Activated CD4-positive, alpha-beta T cell treated with anti-CD3 and anti-CD28 coated beads, Interleukin-2, amount 50 U/mL, for 48 hours (primary cell): ENCODE measurements at places on chromosomes 3 and 15.
A peak's percentile ranks its signal among the peaks of the same experiment; 100 is the strongest.

GRCh38 chr3:164732166-164732565 lies 346.1 kb downstream of the SI start:
- no peak for DNase-seq

GRCh38 chr3:109772520-109772919 lies 435.2 kb upstream of the DPPA4 start:
- DNase-seq = no peak

GRCh38 chr3:12695112-12695511 lies 31.2 kb upstream of the RAF1 start:
- DNase-seq = no peak

DNA sequence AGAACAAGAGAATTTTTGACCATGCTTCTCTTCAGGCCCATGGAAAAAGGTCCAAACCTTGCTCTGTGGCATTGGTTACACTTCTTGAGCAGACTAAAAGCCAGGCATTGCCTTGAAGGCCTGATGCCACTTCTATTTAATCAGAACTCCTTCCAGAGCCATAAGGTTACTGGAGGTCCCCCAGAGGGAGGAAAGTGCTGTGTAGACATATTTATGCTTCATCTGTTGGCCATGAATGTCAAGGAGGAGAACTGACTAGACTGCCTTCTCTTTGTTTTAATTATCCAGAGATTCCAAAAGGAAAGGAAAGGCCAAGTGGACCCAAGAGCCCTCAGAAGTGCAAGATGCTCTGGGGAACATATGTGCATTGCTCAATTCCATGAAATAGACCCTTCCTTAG lies 292.6 kb upstream of the NR2E3 start:
- DNase-seq = no peak

DNA sequence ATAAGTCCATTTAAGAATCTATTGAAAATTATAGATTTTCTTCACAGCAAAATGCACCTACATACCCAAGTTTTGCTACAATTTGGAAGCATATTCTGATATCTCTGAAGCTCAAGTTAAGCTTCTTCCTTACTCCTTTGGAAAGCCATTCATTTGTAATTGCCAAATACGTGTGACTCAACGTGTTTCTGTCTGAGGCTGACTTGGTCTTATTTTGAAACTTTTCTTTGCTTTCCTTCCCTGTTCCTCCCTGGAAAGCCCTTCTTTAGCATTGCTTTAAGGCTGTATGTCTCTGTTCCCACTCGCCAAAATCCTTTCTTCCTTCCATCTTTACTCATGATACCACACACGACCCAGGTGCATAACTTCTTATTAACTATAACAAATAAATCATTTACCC lies 232.0 kb downstream of the ZBBX start:
- no peak for DNase-seq

- peak; percentile 51 for DNase-seq
Measured at GRCh38 chr3:155744626-155745324, at the start of gene PLCH1. PLCH1 (minus strand) TSS chr3:155745071; CDS start chr3:155704224, 40,847 bp downstream.

GRCh38 chr3:10432931-10433330 lies 72.5 kb downstream of the ATP2B2 start:
- no peak for DNase-seq

- no peak for DNase-seq
Measured at GRCh38 chr3:153103406-153103945, 58.5 kb upstream of the RAP2B start.

GRCh38 chr3:188439080-188439479 lies 285.1 kb downstream of the LPP start:
- DNase-seq = no peak

DNA sequence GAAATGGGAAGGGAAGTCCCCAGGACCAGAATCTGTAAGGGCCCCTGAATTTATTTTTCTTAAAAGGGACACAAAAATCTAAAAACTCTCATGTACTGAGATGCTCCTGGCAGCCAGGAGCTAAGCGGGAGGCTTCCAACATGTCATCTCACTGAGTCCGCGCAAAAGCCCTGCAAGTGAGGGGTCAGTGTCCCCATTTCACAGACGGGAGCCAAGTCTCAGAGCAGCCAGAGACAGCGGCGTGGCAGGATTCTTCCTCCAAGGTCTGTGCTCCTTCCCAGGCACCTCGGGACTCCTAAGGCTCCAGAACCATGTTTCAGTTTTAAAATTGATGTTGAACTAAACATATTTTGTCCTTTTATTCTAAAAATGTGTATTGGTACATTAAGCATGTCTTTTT lies 114.8 kb downstream of the ADCY5 start:
- no peak for DNase-seq

- DNase-seq = no peak
Measured at GRCh38 chr15:66933932-66934867, 131.2 kb upstream of the SMAD3 start.

- no peak for DNase-seq
Measured at GRCh38 chr3:54967731-54968161, 39.9 kb upstream of the LRTM1 start.

DNA sequence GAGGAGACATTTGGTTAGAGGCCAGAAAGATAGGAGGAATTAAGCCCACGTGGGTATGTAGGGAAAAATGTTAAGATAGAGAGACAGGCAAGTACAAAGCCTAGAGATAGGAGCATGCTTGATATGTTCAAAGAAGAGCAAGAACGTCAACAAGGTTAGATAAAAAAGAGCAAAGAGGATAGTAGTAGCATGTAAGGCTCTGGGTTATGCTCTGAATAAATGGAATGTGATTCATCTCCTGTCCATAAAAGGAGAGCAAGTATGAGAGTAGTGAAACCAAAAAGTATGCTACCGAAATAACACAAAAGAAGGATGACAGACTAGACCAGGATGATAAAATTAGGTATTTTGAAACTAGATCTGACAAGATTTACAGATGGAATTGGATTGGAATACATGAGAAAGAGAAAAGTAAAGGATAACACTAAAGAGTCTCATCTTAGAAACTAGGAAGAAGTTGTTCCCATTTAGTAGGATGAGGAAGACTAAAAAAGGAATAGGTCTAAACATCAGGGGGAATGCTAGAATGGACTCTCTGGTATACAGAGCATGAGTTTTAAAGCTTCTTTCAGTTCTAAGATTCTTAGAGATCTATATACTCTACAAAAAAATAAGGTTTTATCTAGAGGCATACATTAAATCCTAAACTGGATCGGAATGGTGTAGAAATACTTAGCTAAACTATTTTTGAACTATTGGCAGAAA lies 59.1 kb downstream of the TRPM7 start:
- DNase-seq = no peak

DNA sequence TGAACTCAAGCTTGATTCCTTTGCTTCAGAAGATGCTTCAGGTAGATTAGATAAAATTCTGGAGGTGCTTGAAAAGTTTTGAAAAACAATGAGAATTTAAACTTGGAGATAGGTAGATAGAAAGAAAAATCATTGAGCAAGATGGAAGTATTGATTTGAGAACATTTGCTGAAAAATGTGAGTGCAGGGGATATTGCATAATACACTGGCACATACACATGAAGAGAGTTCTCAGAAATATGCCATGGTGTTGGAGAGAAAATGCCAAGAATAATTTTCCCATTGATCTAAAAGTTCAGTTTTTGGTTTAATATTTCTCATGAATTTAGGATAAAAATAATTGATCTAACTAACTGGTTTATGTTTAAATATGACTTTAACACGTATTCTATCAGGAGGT lies 107.2 kb upstream of the GBE1 start:
- no peak for DNase-seq

DNA sequence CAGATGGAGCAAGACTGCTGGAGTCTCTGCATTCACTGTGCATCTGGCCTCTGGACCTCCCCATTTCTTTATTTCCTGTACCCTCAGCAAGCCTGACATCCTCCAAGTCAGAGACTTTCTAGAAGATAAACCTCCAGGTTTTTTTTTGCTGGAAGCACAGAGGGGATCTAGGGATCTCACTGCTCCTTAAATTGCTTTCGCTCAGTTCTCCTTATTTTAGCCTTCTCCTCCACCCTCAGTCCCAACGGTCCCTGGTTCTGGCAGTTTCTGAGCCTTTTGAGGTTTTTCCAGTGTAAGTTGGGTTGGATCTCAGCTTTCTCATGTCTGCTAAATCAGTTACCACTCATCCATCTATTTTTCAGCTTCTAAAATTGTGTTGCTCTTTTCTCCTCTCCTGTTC lies 22.7 kb upstream of the CHD2 start:
- no peak for DNase-seq

GRCh38 chr3:33372218-33373081 lies 67.8 kb downstream of the UBP1 start:
- peak; percentile 54 for DNase-seq

DNA sequence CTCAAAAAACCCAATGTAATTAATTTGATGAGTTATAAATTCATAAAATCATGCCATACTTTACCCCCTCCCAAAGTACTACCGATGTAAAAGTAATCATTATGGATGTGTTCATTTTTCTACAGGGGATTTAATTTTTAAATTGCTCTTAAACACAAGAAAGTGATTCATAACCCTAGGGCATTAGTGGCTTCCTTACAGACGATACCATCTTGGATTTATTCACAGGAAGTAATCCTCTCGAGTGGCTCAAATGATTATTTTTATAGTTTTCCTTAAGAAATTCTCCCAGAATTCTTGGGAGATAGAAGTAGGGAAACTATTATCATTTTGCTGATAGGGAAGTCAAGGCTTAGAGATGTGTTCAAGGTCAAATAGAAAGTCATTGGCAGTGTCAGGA lies 80.9 kb downstream of the PEX5L start:
- DNase-seq = no peak

DNA sequence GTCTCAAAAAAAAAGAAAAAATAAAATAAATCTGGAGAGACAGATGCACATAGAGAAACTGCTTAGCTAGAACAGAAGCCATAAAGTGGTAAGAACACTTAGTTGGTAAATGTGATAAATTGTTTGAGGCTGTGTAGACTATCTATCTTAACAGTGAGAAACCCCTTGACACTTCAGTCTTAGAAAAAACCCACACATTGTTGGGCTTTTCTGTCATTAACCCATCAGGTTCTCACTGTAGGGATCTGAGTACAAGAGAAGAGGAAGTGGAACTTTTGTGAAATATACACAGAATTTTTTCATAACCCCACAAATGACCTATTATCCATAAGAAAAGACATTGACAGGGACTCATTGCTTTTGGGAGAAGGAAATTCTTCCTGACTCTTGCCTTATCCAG lies 24.4 kb downstream of the TP63 start:
- no peak for DNase-seq

DNA sequence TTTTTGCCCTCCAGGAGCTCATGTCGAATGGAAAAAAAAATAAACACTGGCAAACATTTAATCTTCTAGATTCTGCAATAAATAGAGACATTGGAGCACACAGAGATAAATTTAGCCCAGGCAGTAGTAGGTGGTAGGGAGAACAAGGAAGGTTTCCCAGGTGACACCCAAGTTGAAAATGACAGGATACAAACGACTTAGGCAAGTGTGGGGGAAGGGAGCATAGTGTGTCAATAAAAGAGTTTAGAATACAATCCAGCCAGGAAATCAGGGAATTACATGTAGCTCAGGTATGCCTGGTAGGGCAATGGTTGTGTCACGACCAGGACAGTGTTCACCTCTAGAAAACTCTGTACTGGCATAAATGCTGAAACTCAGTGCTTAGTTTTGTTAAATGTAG lies 364.6 kb upstream of the AGTR1 start:
- no peak for DNase-seq

- no peak for DNase-seq
Measured at GRCh38 chr15:31590609-31591008, 264.0 kb downstream of the KLF13 start.

DNA sequence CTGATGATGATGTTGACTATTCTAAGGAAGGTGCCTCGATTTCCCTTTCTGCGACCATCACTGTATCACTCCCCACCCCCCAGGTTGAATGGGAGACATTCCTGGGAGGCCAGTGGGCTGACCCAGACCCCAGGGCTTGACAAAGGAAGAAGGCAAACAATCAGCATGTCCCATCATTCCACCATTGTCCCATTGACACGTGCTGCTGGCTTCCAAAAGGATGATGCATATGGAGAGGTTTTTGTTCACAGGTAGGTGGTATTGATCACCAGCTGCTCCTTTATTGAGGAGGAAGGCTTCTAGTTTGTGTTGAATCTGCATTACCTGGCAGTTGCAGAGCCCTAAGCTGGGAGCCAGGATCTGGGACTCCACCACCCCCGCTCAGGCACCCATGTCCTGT lies 30.4 kb downstream of the RASGRF1 start:
- DNase-seq = no peak

- no peak for DNase-seq
Measured at GRCh38 chr15:92205255-92205739, 188.4 kb upstream of the ST8SIA2 start.

DNA sequence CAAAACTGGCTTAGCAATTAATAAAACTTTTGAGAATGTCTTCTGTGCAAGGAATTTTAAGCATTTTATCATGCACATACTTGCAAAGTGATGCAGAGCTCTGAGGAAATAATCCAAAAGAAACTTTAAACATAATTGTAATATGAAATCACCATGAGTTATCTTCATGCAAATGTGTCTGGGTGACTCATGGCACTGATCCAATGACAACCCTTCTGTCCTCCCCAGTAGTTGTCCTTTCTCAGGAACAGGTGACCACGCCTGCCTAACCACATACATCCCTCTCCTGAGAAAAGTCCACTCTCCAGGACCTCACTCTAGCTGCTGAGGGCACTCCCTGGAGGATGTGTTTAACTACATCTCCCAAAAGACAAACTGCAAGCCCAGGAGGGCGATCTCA lies 530.6 kb upstream of the IL12A start:
- no peak for DNase-seq

GRCh38 chr3:126289096-126289495 lies 68.1 kb downstream of the KLF15 start:
- no peak for DNase-seq

DNA sequence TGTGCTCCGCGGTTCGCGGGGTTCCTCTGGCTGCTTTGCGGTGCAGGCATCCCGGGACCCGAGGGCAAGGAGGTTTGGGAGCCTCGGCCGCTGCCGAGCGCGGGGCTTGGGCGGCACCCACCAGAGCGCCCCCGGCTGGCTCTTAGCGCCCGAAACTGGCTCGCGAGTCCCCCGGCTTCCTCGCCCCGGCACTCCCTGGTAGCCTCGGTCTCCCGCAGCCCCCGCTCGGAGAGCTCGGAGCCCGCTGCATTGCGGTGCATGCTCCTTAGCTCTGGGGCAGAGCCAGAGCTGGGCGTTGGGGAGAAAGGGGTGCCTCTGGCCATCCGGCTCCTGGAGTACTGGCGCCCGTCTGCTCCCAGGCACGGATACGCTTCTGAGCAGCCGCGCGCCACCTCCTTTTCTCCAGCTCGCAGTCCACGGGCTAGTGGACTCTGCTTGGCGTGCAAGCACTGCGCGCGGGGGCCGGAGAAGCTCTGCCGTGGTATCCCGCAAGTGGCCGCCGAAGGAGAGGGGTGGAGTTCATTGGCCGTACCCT lies 753 bp downstream of the EPHB1 start:
- DNase-seq = peak; percentile 19

GRCh38 chr3:33044676-33045075 lies 52.3 kb downstream of the GLB1 start:
- DNase-seq = no peak

- DNase-seq = no peak
Measured at GRCh38 chr3:110512961-110513360, 558.7 kb upstream of the NECTIN3 start.
